ENCODE measurements at places on chromosomes 11 and 22. TPM values are rescaled to one million over a fixed set of nuclear protein-coding genes. Genes with fewer than 3 reads are reported as not detected.

The CTSD gene
- 583 TPM for total RNA-seq

The CNIH2 gene
- total RNA-seq = 0.52 TPM

The IFITM1 gene
- total RNA-seq = 59.8 TPM

The OR4D5 gene
- total RNA-seq = not detected

The NLRP14 gene
- total RNA-seq = not detected

The GPHA2 gene
- not detected for total RNA-seq

The XRRA1 gene
- total RNA-seq = 2.4 TPM

DNA sequence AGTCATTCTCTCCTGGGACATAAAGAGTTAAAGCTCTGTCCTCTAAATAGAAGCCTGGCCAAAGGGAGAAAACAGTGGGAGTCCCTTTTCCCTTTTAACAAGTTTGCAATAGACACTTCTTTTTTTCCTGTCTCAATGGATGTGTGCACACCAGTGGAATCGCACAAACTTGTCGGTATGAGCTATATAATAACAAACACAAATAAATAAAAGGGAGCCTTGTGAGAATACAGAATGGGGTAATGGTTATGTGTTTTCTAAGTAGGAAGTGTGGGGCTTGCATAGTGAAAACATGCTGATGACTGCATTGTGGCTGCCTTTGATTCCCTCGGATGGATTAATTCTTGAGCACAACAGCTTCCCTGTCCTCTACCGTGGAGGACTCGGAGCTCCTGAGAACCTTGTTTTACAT is 131.9 kb downstream of the WNT7B start:
- peak; percentile 68 for ATAC-seq

DNA sequence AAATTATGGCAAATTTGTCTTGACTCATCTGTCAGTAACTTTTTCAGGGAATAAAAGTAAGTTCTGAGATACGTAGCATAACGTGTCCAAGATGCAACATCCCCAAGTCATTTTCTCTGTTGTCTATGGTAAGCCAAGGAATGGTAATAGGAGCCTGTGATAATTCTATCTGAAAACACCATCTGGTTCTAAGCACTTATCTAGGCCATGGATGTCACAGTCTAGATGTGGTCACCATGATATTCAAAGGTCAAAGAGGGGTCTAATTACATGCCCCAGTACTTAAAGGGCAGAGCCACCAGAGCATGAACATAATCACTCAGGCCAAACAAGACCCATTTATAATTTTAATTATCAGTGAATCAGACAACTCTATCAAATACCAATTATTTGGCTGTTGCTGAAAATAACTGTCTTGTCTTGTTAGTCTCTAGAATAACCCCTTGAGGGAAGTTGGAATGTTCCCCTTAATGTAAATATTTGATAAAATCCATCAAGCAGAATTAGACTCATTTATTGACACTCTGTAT is 225.1 kb upstream of the MPPED2 start:
- ATAC-seq = no peak

- ATAC-seq = peak; percentile 24
These were observed 17.4 kb upstream of the ACR start for GRCh38 chr22:50720301-50721256.

- no peak for ATAC-seq
These were observed 148.8 kb downstream of the BLID start for GRCh38 chr11:121967131-121967704.

DNA sequence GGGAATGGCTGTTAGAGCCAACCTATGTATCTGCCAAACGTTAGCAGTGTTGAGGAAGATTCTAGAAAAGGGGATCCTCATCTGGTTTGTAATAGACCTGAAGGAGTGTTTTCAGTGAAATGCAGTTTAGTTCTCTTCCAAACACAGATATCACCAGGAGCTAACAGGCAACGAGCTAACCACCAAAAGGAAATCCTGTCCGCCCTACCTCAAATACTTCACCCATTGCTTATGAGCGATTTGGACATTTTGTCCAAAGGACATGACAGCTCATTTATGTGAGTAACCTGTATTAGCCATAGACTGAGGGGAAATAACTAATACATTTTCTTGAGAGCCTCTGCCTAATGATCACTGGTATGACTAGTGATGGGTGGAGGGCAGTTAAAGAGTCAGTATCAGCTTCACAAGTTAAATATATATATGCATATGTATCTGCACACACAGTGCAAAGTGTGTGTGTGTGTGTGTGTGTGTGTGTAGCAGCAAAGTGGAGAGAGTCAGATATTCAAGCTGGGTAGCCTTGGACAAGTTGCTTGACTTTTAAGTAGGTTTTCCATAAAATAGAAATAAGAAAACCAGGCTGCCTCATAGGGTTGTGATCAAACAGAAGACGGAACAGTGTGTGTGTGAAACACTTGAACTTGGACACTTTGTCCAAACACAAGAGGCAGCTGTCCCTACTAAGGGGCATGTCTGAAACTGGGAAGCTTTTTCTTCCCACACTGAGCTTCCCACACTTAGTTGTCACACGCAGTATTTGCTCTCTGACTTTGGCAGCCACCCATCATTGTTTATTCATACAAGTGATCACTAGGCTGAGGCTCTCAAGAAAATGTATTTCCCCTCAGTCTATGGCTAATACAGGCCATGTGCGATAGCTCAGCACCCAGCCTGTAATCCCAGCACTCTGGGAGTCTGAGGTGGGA is 940 bp upstream of the C11orf91 start:
- peak; percentile 11 for ATAC-seq

All from esophagus mucosa (tissue), 1 donor.